Stimulated activated CD8-positive, alpha-beta memory T cell treated with anti-CD3 and anti-CD28 coated beads, Interleukin-15, amount 100 ng/mL, for 24 hours (primary cell): ENCODE measurements at places on chromosomes 2 and 18.

- DNase-seq, result no peak
Observed at GRCh38 chr18:69689121-69689759, 258.4 kb downstream of the CD226 start.

DNA sequence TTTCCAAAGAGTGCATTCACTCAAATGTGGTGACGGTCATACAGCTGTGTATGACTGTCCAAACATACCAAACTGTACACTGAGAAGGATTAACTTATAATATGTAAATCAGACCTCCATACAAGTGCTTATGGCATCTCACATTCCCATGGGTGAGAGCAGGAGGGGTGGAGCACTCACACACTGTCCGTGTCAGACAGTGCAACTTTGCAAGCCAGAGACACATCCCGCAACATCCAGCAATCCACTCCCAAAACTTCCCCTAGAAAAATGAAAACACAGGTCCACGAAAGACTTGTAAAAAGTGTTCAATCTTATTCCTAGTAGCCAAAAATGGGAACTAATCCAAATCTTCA lies 36.4 kb downstream of the FAM168B start:
- DNase-seq, result no peak

DNA sequence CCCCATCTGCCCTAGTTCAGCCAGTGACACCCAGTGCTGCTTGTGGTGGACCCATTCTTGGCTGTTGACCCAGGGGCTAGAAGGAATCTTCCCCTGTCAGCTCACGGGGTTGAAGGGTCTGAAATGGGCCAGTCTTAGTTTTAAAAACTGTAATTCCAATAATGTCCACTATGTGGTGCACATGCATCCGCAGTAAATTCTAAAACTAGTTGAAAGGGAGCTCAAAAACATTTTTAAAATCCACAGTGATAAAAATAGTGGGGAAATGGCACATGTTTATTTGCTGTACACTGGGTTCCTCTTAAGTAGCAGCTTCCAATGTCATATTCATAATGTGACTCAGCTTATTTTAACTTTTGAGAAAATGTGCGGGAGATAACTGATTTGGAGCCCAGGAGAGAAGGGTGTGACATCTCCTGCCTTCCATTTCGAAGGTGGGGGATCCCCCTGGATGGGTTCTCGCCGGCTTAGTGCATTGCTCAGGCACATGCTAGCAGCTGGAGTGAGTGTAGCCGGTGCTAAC lies 32.8 kb downstream of the GRHL1 start:
- no peak for DNase-seq

DNA sequence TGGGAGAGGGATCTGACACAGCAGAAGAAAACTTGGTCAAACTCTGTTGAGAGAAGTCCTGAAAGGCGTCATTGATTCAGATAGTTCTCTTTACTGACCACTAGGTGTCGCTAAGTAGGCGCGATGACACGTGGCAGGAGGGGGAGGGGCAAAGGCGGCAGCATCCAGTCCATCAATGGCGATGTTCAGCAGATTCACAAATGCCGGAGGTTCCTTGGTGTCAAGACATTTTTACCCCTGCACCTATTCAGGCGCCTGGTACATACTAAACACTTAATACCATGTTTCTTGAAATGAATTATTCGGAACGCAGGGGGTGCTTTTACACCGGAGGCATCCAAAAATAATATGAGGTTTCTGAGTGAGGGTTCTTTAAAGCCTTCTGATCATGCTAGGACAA lies 3.0 kb upstream of the PLEK start:
- DNase-seq, result peak; percentile 46
